ENCODE measurements at places on chromosomes 16 and 17.
A peak's percentile ranks its signal among the peaks of the same experiment; 100 is the strongest.

- no peak for DNase-seq
Observed at GRCh38 chr16:2004795-2005517, 4.7 kb downstream of the ZNF598 start.

DNA sequence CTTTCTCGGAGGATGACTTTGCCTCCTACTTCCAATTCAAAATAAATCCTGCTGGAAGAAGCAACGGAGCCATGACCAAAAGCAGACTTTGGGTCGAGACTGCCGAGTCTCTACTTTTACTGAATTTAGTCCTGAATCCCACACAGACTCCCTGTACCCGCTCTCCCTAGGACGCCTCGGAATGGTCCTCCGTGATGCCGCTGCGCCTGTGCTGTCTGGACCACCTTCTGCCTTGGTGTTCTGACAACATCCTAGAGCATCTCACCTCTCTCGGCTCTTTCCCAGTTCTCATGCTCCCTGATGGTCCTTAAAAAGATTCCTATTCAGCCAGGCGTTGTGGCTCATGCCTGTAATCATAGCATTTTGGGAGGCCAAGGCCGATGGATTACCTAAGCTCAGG, 181.1 kb upstream of the HSBP1 start:
- no peak for DNase-seq

DNA sequence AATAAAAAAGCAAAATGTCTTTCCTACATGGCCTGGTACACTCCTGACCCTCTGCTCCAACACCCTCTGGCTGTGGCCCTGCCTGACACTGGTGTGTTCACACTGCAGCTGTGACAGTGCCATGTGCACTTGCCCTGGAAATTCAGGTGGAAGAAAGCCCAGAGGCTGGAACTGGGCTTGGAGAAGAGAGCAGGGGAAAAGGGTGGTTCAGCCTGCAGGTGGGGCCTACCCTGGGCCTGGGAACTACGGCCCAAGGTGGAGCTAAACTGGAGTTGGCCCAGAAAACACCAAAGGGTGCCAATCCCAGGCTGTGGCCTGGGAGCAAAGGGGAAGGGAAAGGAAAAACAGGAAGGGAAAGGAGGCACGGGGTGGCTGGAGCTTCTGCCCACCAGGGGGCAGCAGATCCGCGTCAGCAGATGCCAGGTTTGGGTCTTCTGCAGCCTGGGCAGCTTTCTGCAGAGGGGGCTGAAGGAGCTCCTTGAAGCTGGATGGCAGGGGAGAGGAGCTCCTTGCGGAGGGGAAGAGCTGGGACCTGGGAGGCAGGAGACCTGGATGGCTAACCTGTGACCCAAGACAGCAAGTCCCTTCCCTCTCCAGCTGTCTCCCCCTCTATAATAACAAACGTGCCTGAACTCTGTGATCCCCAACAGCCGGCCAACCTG, 15.4 kb upstream of the CTCF start:
- DNase-seq: peak; percentile 54

- no peak for DNase-seq
Observed at GRCh38 chr17:78940708-78941107, 15.5 kb upstream of the TIMP2 start.

- no peak for DNase-seq
Observed at GRCh38 chr17:2935632-2936031, 127.8 kb downstream of the OR1D5 start.

- DNase-seq: peak; percentile 43
Observed at GRCh38 chr17:11996722-11997146, 541 bp downstream of the ZNF18 start.

DNA sequence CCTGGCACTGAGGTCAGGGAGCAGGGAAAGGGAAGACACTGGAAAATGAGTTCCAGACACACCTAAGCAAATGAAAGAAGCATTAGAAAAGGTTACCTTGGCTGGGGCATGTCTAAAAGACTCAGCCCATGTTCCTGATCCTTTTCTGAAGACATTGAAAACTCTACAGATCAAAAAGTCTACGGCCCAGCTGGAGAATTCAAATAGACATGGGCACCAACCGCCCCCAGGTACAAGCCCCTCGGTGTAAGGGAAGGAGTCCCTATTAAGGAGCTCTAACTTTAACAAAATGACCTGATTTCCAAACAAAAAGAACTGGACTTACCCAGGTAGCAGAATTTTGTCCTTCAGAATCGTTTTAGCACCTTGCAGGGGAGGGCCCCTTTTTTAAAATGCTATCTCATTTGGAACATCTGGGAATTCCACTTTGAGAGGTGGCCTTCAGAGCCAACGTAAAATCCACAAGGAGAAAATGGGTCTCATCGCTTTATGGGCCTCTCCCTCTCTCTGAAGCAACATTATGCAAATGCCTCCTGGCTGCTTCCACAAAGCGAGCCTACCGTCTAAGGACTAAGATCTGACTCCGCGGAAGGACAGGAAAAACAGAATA, 43.6 kb upstream of the RBFOX3 start:
- no peak for DNase-seq

DNA sequence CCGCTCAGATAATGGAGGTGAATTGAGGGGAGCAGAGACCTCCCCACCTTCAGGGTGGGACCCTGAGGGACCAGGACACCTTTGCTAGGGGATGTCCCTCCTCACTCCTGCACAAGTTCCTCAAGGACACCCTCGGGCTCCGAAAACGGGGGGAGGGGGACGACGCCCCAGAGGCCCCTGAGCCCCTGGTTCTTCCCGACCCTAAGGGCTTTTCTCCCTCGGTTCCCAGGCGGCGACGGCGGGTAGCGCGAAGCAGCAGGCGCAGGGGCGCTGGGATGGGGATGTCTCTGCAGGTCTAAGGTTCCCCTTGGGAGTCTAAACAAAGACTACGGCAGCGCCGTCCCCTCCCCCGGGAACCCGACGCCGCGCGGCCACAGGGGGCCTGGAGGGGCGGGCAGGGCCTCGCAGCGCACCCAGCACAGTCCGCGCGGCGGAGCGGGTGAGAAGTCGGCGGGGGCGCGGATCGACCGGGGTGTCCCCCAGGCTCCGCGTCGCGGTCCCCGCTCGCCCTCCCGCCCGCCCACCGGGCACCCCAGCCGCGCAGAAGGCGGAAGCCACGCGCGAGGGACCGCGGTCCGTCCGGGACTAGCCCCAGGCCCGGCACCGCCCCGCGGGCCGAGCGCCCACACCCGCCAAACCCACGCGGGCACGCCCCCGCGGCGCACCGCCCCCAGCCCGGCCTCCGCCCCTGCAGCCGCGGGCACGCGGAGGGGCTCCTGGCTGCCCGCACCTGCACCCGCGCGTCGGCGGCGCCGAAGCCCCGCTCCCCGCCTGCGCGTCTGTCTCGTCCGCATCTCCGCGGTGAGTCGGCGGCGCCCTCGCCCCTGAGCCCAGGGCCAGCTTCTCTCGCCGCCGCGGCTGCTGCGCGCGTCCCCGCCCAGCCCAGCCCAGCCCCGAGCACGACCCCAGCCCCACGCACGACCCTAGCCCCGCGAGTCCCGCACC, 36.7 kb upstream of the NDRG4 start:
- DNase-seq: no peak

GRCh38 chr17:57941384-57942370, 13.5 kb downstream of the CUEDC1 start:
- no peak for DNase-seq

- DNase-seq: no peak
Observed at GRCh38 chr17:33024688-33025486, 33.2 kb downstream of the SPACA3 start.

GRCh38 chr16:617855-618254, 12.9 kb upstream of the WFIKKN1 start:
- DNase-seq: no peak

GRCh38 chr16:48864055-48864454, 254.1 kb upstream of the N4BP1 start:
- no peak for DNase-seq

DNA sequence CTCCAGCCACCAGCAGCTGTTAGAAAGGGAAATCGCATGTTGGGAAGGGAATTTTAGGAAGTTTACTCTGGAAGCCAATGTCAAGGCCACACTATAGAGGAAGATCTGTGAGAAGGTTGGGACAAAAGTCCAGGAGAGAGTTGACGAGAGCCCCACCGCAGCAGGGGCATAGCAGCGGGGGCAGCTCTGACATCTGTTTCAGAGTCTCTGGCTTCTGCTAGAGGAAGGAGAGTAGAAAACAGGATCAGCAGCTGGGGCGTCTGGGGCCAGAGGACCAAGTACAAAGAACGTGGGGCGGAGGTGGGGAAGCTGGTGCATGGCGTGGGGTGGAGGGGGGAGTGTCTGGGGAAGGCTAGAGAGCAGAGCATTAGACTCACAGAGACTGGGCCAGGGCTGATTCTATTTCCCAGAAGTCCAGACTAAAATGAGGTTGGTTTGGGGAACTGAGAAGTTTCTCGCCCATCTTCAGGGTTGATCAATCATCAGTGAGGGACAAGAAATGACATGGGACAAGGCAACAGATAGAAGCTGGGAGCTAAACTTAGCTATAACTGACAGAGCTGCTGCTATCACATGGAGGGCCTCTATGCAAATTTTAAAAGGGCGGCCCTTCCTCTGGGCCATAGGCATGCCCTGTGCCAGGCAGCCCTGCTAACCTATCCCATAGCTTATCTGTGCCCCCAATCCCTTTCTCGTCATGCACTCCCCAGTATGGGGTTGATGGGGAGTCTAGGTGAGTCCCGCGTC, 1.2 kb downstream of the RABEP2 start:
- no peak for DNase-seq

- no peak for DNase-seq
Observed at GRCh38 chr16:57098188-57098841, 5.9 kb downstream of the CPNE2 start.
